Stimulated activated CD8-positive, alpha-beta memory T cell treated with anti-CD3 and anti-CD28 coated beads, Interleukin-12 subunit alpha, Interleukin-12 subunit beta, amount 100 ng/mL, for 4 hours (primary cell): ENCODE measurements at places on chromosomes 5 and 9.

GRCh38 chr5:42930934-42931333 is 109.2 kb downstream of the ANXA2R start:
- no peak for DNase-seq

- DNase-seq, result no peak
These were observed 51.8 kb downstream of the WDR36 start for GRCh38 chr5:111143910-111144309.

DNA sequence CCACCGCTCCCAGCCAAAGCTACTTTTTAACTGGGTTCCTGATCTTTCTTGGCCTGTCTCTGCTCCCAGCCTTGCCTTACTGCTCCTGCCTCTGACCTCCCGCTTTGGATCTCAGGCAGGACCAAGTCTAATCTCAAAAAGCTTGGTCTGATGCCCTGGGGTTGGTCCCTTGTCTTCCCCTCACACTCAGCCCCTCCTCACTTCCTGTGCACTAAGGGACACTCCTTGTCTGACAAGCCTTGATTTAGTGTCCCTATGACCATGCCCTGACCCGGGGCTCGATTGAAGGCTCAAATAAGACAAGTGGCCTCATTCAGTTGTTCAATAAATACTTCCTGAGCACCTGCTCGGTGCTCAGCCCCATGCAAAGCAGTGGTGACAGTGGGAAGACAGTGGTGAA is 3.7 kb upstream of the GTF3C5 start:
- no peak for DNase-seq

GRCh38 chr5:59837071-59837470 is 56.5 kb downstream of the PDE4D start:
- DNase-seq, result no peak

- no peak for DNase-seq
These were observed 65.9 kb downstream of the TMEM174 start for GRCh38 chr5:73238873-73239272.

DNA sequence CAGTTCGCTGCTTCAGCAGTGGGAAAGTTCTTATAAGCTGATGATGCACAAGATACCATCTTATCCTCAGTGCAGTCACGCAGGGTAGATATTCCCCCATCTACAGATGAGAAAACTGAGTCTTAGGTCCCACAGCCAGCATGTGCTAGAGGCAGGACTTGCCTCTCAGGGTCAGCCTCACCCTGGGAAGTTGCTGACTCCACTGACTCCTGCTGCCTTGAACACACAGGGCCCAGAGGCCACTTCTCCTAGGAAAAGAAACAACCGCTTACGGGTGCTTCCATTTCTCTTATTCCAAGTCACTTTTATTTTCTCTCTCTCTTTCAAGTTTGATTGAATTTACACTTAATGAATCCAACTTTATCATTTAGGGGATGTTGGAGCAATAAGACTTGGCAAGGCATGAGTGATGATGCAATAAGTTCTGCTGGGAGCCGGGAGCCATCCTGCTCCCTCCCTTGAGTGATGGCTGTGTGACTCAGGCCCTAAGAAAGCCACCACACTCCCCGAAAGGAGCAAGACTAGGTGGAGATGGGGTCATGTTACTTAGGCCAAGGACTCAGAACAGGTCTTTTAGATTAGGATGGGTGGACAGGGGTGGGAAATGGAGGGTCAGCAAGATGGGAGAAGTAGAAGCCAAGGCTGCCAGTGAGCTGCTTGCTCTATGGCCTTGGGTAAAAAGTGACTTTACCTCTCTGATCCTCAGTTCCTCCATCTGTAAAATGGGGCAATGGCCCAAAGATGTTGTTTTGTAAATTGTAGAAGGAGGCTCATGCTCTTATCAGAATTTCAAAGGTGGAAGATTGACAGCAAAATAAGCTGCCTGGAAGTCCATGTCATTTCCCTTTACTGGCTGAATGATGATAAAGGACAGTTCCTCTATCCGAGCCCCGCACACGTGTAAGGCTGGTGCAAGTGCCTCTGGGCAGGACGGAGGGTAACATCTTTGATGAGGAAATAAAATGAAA is 67.4 kb upstream of the ZNF618 start:
- no peak for DNase-seq

DNA sequence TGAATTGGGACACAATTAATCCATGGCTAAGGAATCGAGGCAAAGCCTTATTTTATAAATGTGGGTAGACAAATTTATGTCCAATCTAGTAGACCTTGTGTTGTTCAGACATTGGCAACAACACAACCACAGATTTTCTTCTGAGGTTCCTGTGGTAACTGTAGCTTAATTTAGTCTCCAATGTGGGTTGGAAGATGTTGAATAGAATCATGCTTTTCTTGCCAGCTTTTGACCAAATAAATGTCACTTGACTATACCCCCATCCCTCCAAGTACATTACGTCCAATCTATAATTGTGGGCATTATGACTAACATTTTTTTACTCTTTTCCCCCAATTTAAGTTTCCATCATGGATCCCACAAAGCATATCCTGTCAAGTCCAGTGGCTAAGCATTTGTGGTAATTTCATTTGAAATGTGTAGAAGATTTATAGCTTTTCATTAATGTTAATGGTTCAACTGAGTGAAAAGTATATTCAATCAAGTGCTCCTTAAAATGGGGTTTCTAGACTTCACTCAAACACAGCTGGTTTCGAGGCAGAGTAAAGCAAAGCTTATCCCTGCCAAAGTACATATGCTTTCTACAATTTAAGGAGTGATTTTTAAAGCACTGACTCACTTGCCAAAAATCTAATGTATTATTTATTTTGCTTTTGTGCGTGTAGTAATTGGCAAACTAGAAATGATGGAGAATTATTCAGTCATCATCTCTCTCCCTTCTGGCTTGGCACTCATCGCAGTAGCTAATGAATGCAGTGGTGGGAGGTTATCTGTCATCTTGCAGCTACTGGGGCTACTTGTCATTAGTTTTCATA is 141.8 kb downstream of the FAM174A start:
- DNase-seq, result no peak

DNA sequence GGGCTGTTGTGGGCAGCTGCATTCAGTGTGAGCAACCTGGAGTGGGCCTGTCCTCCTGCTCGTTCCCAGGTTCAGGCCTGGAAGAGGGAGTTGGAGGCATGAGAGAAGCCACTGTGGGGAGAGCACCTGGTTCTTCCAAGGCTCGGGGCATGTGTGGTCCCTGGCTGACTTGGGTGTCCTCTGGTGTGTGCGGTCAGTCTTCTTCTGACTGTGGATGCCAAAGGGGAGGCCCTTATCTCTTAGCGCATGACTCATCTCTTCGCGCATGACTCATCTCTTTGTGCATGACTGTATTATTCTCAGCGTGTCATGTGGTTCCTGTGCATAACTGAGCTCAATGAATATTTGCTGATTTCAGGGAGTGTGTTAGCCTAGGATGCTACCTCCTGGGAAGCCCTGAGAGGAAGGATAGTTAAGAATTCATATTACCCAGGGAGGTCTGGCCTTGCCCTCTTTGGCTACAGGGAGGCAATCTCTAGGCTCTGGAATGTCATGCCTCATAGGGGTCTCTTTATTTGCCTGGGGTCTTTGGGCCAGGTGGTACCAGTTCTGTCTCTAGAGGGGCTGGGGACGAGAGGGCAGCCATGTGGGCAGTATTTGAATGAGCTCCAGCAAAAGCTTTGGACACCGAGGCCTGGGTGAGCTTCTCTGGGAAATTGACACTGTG is 188.7 kb downstream of the HSPA4 start:
- DNase-seq, result no peak

- DNase-seq, result no peak
These were observed 54.0 kb upstream of the ROR2 start for GRCh38 chr9:92004045-92004392.

GRCh38 chr5:160183075-160183474 is 46.2 kb upstream of the FABP6 start:
- DNase-seq, result no peak

GRCh38 chr5:154618696-154619095 is 136.5 kb upstream of the LARP1 start:
- no peak for DNase-seq

- no peak for DNase-seq
These were observed 15.1 kb downstream of the AK3 start for GRCh38 chr9:4725706-4726442.
